ENCODE measurements at places on chromosomes 7 and 10.

- DNase-seq = no peak
Observed at GRCh38 chr10:128448796-128449195, 322.6 kb upstream of the MKI67 start.

GRCh38 chr10:43172645-43173044, 34.4 kb downstream of the CSGALNACT2 start:
- no peak for DNase-seq

GRCh38 chr10:48495282-48496045, 109.4 kb downstream of the ARHGAP22 start:
- DNase-seq = peak; percentile 33

DNA sequence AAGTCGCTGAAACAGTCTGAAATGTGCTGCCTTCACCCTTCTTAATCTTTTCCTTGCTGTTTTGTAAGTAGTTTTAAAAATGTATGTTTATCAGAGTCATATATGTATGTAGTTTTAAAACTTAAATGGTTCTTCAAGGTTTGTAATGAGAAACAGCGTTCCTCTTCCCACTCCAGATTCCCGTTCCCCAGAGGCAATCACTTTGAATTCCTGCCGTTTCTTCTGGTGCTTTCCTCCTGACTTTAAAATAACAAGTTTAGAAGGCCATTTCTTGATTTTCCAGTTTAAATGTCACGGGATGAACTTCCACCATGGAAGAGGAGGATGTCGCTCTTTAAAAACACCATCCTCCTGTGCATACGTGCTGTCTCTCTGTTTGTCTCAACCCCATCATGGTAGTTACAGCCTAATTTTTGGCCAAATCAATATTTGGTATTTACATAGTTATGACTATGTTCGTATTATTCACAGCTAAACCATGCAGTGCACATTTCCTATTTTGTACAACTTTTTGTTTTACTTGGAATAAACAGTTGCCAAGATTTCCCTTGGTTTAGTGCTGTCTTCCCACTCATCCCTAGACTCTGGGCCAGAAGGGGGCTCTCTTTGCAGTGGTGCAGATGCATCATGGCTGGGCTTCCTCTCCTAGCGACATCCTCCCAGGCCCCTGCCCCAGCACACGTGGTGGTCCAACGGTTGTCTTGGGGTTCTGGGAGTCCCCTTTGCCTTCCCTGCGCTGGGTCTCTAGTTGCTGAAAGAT, 151.4 kb downstream of the PTPN20 start:
- no peak for DNase-seq

- no peak for DNase-seq
Observed at GRCh38 chr7:78220754-78221153, 422.2 kb downstream of the PHTF2 start.

DNA sequence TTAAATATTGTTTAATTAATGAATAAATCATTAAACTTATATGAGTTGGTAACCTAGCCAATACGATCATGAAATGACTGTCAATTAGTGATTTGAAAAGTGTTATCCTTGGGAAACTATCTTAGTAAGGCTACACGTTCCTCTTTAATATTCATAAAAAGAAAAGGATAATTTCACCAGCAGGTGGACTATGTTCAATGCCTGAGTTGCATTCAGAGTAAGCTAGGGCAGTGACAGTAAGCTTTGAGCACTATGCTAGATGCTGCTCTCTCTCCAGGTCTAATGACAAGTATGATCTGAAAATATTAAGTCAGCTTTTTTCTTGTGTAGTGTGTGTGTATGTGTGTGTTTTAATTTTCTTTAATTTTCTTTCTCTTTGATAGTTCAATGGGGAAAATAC, 486.3 kb upstream of the PCDH15 start:
- DNase-seq = no peak

DNA sequence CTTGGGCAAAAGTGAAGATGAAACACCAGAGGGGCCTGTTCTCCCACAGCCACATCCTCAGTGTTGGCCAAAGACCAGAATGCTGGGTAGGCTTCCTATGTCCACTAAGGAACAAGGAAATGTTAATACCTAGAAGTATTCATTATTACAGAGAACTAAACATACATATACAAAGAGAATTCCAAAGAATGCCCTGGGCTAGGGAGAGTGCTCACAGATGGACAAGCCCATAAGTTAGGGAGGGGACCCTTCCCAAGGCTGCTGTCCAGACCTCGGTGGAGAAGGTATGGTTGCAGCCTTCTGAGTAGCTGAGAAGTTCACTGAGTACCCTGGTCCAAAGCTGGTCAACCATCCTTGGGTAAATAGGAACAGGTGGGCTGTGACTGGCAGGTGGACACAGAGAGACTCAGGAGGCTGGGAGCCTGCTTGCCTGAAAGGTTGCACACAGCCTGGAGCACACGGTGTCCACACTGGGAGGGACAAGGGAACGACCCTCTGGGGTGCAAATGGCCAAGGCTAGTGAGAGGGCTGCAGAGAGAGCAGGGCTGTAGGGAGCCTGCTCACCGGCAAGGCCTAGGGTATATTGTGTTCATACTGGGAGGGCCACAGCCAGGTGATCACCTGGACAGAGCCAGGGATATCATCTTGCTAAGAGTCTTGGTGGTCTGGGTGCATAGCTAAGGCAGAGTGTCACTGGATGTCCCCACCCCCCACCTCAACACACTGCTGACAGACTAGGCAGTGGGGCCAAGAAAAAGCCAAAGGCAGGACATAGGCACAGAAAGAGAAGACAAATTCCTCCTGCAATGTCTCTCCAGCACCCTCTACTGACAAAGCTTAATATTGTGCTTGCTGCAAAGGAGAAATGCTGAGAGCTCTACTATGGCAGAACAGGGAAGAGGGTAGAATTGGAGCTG, 40.3 kb downstream of the CPVL start:
- no peak for DNase-seq

DNA sequence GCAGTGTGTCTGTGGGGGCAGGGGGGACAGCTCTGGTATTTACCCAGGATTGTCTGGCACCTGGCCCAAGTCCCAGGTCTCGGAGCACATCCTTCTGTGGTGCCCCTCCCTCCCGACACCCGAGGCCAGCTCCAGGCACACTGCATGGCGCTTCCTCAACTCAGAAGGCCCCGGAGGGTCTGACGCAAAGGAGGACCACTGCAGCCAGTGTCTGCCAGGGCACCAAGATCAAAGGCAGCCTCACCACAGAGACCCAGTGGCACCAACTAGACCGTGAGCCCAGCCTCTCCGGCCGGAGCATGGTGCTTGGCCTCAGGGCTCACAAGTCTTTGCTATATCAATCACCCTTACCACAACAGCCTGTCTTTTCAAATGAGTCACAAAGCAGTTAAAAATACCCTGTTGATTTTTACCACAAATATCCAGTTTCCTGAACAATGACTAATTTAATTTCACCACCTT, 99.3 kb upstream of the DDC start:
- no peak for DNase-seq

- no peak for DNase-seq
Observed at GRCh38 chr10:18439601-18440000, 211.8 kb downstream of the NSUN6 start.

GRCh38 chr10:96587264-96588059, 650 bp upstream of the TM9SF3 start:
- peak; percentile 82 for DNase-seq

- no peak for DNase-seq
Observed at GRCh38 chr10:75662715-75663114, 231.3 kb downstream of the LRMDA start.

GRCh38 chr10:108307925-108308312, 1143.4 kb upstream of the SORCS1 start:
- DNase-seq = no peak

DNA sequence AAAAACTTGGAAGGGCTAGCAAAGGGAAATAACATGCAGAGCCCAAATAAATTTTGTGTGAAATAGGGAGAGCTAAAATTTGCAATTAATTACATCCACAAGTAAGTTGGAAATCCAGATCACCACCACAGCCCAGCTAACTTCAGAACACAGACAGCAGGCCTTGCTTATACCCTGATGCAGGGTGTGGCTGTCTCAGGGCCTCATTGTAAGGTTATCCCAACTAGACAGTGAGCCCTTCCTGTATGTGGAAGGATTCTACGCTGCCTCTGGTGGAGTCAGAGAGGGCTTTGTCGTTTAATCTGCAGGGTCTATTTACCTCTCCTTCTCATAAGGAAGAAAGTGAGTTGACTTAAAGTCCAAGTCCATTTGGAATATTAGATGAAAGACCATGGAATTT, 181.0 kb upstream of the TCF7L2 start:
- DNase-seq = no peak

- no peak for DNase-seq
Observed at GRCh38 chr10:13848520-13849445, 262.0 kb downstream of the PRPF18 start.

GRCh38 chr7:135798095-135798494, 49.5 kb upstream of the FAM180A start:
- no peak for DNase-seq

GRCh38 chr7:94440451-94441039, 45.9 kb downstream of the COL1A2 start:
- no peak for DNase-seq

GRCh38 chr7:93551063-93551895, 23.2 kb downstream of the CALCR start:
- no peak for DNase-seq

- no peak for DNase-seq
Observed at GRCh38 chr10:21512573-21513404, 12.7 kb downstream of the SKIDA1 start.

DNA sequence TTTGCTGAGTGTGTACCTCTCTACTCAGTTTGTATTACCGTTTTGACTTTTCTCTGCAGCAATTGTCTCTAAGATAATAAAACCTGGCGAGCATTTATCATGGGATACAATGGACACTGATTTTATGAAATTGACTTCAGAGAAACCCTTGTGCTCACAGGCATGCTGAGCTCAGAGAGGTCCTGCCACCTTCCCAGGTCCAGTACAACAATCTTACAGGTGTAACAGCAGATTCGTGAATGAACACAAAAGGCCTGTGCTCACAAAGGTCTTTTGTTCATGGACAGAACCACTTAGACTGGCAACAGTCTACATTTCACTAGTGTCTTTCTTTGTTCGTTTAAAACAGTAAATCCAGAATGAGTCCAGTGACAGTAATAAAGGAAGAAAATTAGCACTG, 43.2 kb downstream of the HECW1 start:
- no peak for DNase-seq

- no peak for DNase-seq
Observed at GRCh38 chr10:50426485-50426884, 175.2 kb upstream of the ASAH2 start.

GRCh38 chr10:21935439-21936023, 68.0 kb downstream of the DNAJC1 start:
- DNase-seq = no peak

GRCh38 chr7:155571581-155572345, 25.4 kb upstream of the CNPY1 start:
- no peak for DNase-seq

DNA sequence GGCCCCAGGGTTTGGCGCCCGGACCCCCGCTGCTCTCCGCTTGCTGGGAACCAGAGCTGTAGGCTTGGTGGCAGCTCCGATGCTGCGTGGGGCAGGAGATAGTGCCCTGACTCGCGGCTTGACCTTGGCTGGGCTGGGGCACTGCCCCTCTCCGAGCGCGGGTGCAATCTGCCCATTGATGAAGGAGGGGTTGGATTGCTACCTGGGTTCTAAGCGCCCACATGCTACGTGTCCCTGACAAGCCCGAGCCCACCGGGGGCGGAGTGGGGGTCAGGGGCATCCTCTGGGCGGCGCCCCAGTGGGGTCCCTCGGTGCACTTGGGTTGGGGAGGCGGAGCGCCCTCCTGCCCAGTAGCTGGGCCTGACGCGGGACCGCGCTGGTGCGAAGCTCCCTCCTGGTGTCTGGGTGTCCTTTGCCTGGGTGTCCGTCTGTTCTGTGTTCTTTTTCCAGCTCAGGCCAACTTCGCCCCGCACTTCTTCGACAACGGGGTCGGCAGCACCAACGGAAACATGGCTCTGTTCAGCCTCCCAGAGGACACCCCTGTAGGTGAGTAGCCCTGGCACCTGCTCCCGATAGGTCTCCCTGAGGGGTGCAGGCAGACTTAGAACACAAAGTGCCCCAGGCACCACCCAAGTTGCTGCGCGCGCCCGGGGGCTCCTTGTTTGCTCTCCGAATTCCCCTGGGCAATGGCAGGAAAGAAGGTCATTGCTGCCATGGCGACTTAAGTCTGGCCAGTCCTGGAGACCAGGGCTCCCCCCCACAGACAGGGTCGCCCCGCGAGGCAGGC, 900 bp downstream of the CDHR1 start:
- DNase-seq = no peak

GRCh38 chr10:89869180-89869579, 167.8 kb downstream of the KIF20B start:
- DNase-seq = no peak

DNA sequence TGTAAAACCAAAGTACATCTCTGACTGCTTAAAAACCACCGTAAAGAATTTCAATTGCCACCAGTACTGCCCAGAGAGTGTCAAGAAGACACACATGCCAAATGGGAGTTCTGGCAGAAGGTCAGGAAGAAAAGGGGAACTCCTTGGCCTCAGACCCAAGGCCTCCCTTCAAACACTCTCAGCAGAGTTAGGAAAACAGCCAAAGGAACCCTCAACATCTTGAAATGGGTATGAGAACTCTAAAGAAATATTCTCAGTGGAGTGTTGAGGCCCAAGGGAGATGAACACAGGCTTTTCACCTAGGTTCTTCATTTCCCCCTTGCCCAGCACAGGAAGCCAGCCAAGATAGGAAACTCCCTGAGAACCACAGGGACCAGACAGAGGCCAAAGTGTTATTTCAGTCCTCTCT, 96.1 kb upstream of the ASAH2 start:
- no peak for DNase-seq

- no peak for DNase-seq
Observed at GRCh38 chr7:90579181-90579688, 16.9 kb upstream of the CDK14 start.

- DNase-seq = no peak
Observed at GRCh38 chr7:37218956-37219355, 229.7 kb downstream of the ELMO1 start.

DNA sequence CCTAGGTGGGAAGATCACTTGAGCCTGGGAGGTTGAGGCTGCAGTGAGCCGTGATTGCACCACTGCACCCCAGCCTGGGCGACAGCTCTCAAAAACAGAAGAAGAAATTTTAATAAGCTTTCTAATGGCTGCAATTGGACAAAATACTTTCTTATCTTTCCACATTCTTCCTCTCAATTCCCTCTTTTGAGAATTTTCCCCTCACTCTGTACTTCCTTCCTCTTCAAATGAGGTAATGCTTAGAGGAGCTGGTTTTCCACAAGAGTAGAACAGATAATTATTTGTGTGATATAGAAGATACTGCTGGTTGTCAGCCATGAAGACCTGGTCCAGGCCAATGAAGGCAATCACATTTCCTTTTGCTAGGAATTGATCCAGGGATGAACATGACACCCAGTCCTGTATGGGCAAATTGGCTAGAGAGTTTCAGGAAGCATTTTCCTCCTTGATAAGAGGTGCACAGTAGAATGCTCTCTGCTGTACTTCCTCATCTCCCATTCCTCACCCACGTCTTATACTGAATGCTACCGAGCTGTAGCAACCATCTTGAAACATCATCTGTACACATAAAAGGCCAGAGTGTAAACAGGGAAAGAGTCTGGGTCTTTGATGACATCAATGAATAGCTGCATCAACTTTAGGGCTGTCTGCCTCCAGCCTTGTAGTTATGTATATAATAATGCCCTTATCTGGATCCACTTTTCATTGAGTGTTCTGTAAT, 103.9 kb downstream of the CDK6 start:
- no peak for DNase-seq

Measured in Peyer's patch (tissue), 4 donors.